ENCODE measurements at places on chromosomes 11 and 22.

- no peak for DNase-seq
These were observed 370.9 kb downstream of the TBC1D22A start for GRCh38 chr22:47133061-47133969.

GRCh38 chr22:27698813-27699212 lies 102.7 kb downstream of the MN1 start:
- DNase-seq: no peak

- DNase-seq: peak; percentile 20
These were observed 1.4 kb upstream of the TCN2 start for GRCh38 chr22:30605449-30606110.

- DNase-seq: no peak
These were observed 18.4 kb upstream of the CABP7 start for GRCh38 chr22:29701155-29701999.

- no peak for DNase-seq
These were observed 51.3 kb upstream of the CADM1 start for GRCh38 chr11:115555336-115556090.

- no peak for DNase-seq
These were observed 30.8 kb downstream of the SBF1 start for GRCh38 chr22:50443801-50444625.

GRCh38 chr22:30425616-30426387 lies at the start of gene MTFP1:
Gene MTFP1, plus strand, starts transcription at chr22:30425768. Its CDS starts 112 bp downstream, at chr22:30425880.
- DNase-seq: peak; percentile 38

DNA sequence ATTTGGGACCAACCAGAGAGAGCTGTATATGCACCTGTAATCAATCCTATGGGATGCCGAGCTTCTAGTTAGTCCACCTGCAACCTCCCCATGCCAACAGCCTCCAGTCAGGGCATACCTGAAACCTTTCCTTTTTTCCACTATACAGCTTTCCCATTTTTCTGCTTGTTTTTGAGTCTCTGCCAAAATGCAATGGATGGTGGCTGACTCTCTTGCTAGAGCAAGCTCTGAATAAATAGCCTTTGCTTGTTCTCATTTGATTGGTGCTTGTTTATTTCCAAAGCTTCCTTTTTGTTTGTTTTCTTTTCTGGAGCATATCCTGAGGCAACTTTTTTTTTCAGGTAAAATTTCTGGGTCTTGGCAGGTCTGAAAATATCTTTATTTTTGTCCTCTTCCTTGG lies 58.0 kb upstream of the PLET1 start:
- DNase-seq: no peak

- DNase-seq: no peak
These were observed 58.9 kb downstream of the CDKN1C start for GRCh38 chr11:2826679-2827056.
